ENCODE measurements at places on chromosomes 12 and 14.

DNA sequence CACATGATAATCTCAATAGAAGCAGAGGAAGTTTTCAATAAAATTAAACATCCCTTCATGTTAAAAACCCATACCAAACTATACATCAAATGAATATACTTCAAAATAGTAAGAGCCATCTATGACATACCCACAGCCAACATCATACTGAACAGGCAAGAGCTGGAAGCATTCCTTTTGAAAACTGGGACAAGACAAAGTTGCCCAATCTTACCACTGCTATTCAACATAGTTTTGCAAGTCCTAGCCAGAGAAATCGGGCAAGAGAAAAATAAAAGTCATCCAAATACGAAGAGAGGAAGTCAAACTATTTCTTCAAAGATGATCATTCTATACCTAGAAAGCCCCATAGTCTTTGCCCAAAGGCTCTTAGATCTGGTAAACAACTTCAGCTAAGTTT is 454.7 kb upstream of the PRICKLE1 start:
- DNase-seq = no peak

DNA sequence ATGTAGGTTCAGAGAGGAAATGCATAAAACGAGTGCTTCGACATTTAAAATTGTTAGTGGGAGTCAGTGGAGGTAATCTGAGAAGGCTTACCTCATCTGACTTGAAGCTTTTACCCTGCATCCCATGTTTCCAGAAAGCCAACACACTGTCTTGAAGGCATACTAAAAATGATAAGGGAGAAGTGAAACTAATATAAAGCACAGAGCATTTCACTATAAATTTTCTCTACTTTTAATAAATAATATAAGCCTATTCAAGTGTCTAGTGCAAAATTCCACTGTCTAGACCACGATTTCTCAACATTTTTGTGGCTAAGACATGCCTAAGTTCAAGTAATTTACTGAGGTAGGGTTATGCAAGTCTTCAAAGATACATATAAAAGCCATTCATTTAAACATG is 29.1 kb upstream of the CDKL1 start:
- no peak for DNase-seq

DNA sequence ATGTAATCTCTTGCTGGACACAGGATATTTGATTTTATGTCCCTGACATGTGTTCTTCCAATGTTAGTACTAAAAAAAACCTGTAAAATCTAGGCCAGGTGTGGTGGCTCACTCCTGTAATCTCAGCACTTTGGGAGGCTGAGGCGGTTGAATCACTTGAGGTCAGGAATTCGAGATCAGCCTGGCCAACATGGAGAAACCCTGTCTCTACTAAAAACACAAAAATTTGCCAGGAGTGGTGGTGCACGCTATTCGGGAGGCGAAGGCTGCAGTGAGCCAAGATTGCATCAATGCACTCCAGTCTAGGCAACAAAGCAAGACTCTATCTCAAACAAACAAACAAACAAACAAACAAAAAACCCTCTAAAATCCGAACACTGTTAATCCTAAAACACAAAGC is 68.0 kb downstream of the FERMT2 start:
- no peak for DNase-seq

GRCh38 chr12:74780182-74780849 is 242.7 kb downstream of the ATXN7L3B start:
- DNase-seq = no peak

GRCh38 chr12:85076688-85077430 is 40.7 kb downstream of the LRRIQ1 start:
- peak; percentile 29 for DNase-seq

DNA sequence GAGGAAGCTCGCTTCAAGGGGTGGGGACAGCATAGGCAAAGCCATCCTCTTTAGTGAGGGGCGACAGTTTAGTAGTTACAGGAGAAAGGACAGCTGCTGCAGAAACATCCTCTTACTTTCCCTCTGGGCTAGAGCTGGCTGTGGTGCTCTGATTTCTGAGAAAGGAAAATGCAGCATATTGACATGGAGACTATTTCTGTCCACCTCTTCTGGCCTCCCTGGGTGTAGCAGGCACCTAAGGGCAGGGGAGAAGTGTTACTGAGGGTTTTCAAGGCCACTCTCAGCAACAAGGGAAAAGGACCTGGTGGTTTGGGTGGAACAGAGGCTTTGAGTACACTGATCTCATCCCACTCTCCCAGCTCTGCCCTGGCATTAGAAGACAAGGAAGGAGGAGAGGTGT is 40.0 kb upstream of the CTDSP2 start:
- no peak for DNase-seq

DNA sequence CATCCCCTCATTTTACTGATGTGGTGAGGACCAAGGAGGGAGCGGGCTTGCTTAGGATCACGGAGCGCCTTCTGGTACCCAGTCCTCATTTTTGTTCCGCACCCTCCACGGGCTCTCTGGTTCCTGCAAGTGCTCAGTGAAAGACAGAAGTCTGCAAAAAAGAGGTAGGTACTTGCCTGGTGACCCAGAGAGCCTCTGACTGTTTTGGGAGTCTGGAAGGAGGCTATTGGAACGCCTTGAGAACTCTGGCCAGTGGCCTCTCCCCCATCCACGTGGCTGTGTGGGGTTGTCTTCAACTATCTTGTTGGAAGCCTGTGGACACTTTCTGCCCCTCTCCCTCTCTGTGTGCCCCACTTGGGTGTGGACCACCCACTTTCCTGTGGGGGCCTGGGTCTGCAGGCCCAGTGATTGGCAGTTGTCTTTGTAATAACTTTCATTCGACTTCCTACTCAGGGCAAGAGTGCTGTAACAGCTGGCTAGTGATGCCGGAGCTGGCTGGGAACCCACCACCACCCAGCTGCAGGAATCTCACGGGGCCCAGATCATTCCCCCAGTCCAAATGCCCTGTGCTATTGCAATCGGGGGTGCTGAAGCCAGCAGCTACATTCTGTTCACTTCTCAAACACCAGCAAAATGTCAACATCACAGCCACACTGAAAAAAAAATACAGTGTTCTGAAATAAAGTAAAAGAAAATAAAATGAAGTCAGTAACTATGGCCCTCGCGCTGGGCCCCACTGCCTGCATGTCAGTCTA is 122.8 kb downstream of the PRMT8 start:
- no peak for DNase-seq

DNA sequence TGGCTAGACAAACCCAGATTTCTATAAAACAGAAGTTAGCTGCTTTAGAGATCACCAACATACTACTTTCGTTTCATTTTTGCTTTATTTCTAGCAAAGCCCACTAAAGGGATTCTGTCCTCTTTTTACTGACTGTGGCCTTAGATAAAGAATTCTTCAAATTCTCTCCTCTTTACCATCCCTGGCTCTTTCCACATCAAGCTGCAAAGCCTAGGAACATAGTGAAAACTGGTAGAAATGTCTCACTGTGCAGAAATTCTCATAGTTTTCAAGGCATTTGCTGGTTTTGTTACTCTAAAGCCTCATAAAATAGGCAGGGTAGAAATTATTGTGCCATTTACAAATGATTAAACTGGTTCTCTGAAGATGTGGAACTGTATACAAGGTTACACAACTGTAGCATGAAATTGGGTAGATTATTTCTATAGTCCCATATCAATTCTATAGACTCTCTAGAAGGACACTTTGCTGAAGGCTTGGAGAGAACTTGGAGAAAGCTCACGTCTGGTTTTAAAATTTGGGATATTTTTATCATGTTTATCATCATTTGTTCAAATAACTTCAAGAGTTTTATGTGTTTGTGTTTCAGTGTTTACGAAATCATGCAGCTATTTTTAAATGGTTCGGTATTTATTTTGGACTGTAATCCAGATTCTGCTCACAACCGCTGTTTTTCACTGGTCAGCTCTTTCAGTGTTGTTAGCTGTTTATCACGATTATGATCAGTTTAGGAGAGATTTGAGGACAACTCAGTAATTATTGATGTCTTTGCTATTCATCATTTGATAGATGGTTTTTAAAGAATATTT is 36.7 kb upstream of the CSRP2 start:
- DNase-seq = no peak
